Heart right ventricle (tissue), 16 donors: ENCODE measurements at places on chromosomes 7 and 10.

GRCh38 chr10:114471906-114472876, 67.9 kb upstream of the AFAP1L2 start:
- no peak overlapping the region for H3K4me3 ChIP-seq
- no peak for DNase-seq

GRCh38 chr10:13643016-13643415, 56.3 kb downstream of the PRPF18 start:
- DNase-seq, result no peak
- H3K4me3 ChIP-seq, result no peak overlapping the region
- no peaks in the 10 kb centered on the region for H3K27me3 ChIP-seq
- H3K36me3 ChIP-seq, result no peaks in the 10 kb centered on the region
- H3K27ac ChIP-seq, result no peak overlapping the region

GRCh38 chr7:105010504-105011130, 3.4 kb upstream of the KMT2E start:
- H3K27ac ChIP-seq, result peak overlapping the region; percentile 98
- H3K36me3 ChIP-seq, result no peaks in the 10 kb centered on the region
- no peak for DNase-seq
- peak overlapping the region; percentile 92 for H3K4me3 ChIP-seq
- H3K4me1 ChIP-seq, result peaks cover 7% of the 10 kb centered on the region

- H3K36me3 ChIP-seq, result no peaks in the 10 kb centered on the region
- peak; percentile 41 for DNase-seq
- H3K27ac ChIP-seq, result no peak overlapping the region
- H3K4me3 ChIP-seq, result peak overlapping the region; percentile 55
These were observed 61.2 kb downstream of the NEURL1 start for GRCh38 chr10:103554488-103555324.

DNA sequence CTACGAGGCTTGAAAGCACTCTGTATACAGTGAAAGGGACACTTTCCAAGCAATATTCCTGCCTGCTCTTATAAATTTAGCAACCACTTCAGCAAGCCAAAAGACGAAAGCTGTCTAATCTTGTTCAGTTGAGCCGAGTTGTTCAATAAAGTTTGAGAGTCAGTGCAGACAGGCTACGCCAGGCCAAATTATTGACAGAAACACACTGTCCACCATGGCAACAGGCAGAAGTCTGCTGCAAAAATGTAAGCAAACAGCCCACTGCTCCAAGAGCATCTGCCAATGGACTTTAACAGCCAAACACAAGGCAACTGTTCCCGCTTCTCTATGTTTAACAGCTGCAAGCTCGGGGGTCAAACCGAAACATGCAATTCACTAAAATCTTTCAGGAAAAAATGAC, 85.7 kb downstream of the GLI3 start:
- no peaks in the 10 kb centered on the region for H3K36me3 ChIP-seq
- H3K4me3 ChIP-seq, result peak overlapping the region; percentile 6
- H3K27me3 ChIP-seq, result no peaks in the 10 kb centered on the region
- DNase-seq, result peak; percentile 31

DNA sequence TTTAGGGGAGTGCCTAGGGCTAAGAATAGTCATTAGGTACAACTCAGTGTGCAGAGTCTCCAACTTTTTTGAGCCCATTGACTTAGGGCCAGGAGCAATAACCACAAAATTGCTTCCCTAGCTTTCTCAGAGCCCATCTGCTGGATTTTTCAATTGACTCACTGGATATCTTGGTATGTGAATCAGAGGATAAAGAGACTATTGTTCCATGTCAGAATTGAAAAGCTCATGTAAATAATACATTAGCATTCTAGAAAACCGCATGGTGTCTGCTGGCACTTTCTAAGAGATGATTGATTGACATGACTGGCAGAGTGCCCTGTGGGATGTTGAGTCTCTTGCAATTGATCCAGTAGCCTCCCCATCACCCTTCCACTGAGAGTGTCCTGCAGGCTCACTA, 246.2 kb downstream of the CCDC7 start:
- no peaks in the 10 kb centered on the region for H3K27me3 ChIP-seq
- no peaks in the 10 kb centered on the region for H3K36me3 ChIP-seq
- H3K27ac ChIP-seq, result no peak overlapping the region
- H3K4me3 ChIP-seq, result no peak overlapping the region
- DNase-seq, result no peak

DNA sequence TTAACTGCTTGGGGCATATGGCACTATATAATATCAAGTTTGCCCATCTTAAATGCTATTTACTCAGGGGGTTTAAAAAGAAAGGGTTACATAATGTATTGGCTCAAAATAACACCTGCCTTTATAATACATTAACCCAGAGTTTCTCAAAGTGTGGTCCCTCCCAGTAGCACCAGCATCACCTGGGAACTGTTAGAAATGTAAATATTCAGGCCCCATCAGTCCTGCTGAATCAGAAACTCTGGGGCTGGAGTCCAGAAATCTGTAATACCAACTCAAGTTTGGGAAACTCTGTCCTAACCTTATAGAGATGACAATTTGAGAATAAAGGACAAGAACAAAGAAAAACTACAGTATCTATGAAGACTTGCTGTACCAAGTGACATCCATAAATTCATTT, 270.7 kb downstream of the PARD3 start:
- H3K27me3 ChIP-seq, result no peaks in the 10 kb centered on the region
- no peak for DNase-seq
- H3K4me1 ChIP-seq, result peaks cover 8% of the 10 kb centered on the region
- no peak overlapping the region for H3K4me3 ChIP-seq
- no peak overlapping the region for H3K27ac ChIP-seq
- no peaks in the 10 kb centered on the region for H3K36me3 ChIP-seq

DNA sequence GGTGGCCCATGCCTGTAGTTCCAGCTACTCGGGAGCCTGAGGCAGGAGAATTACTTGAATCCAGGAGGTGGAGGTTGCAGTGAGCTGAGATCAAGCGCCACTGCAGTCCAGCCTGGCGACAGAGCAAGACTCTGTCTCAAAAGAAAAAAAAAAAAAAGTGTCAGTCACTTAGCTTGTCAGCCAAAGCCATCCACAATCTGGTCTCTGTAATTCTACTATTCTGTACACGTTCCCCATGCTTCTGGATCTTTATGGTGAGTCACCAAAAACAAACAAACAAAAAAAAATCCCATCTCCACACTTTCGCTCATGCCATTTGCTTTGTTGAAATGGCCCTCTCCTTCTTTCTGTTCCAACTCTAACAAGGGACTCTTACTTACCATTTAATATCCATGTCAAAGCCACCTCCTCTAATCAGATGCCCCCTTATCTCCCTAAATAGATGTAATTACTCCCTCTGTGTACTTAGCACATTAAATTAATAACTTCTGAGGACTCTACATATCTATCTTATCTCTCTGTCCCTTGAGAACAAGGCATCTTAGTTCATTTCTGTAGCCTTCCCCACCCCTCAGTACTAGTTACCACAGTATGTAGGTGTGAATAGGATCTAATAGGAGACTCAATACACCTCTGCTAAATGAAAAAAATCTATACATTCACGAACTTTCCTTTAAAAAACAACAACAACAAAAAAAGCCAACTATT, 128.4 kb downstream of the ELMO1 start:
- H3K27ac ChIP-seq, result no peak overlapping the region
- no peak for DNase-seq
- H3K4me3 ChIP-seq, result no peak overlapping the region

DNA sequence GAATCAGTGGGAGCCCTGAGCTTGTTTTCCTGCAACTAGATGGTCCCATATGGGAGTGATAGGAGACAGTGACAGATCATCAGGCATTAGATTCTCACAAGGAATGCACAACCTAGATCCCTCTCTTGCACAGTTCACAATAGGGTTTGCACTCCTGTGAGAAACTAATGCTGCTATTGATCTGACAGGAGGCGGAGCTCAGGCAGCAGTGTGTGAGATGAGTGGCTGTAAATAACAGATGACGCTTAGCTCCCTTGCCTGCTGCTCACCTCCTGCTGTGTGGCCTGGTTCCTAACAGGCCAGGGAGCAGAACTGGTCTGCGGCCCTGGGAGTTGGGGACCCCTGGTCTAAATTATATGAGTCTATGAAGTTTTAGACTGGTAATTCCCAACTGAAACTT, 3.9 kb downstream of the MIOS start:
- H3K27me3 ChIP-seq, result no peaks in the 10 kb centered on the region
- H3K36me3 ChIP-seq, result no peaks in the 10 kb centered on the region
- no peak for DNase-seq
- no peak overlapping the region for H3K4me3 ChIP-seq

DNA sequence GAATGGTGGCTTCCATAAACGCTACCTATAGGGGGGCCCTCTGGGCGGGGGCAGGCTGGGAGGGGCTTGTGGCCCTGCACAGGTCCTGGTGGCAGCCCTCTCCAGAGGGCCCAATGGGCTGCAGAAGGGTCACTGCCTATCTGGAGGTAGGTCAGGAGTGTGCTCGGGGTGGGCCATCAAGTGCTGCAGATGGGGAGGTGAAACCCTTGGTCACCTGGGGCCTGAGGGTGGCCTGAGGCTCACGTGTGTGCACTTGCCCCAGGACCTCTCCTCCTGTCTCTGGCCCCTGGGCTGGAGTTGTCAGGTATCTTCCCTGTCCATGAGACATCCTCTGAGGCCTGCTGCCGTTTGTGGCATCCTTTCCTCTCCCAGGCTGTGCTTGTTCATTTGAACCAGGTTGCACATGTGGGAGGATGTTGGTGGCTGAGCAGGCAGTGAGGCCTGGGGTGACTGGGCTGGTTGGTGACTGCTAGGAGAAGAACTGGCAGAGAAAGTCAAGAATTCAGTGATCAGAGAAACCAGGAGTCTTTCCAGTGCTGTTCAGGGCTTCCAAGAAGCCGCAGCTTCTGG, 21.1 kb upstream of the SH2D4B start:
- H3K36me3 ChIP-seq, result no peaks in the 10 kb centered on the region
- no peaks in the 10 kb centered on the region for H3K27me3 ChIP-seq
- peak overlapping the region; percentile 43 for H3K27ac ChIP-seq

- no peak for DNase-seq
- H3K36me3 ChIP-seq, result no peaks in the 10 kb centered on the region
- H3K4me3 ChIP-seq, result no peak overlapping the region
- H3K4me1 ChIP-seq, result peaks cover 6% of the 10 kb centered on the region
- H3K27ac ChIP-seq, result no peak overlapping the region
These were observed 239.1 kb downstream of the PHF14 start for GRCh38 chr7:11212816-11213215.

- DNase-seq, result no peak
- no peaks in the 10 kb centered on the region for H3K36me3 ChIP-seq
- H3K4me3 ChIP-seq, result no peak overlapping the region
These were observed 96.3 kb upstream of the NEBL start for GRCh38 chr10:20993389-20993788.

GRCh38 chr7:127064-127598, 65.2 kb upstream of the FAM20C start:
- peaks cover 17% of the 10 kb centered on the region for H3K4me1 ChIP-seq
- no peaks in the 10 kb centered on the region for H3K36me3 ChIP-seq
- DNase-seq, result no peak
- no peak overlapping the region for H3K27ac ChIP-seq
- H3K27me3 ChIP-seq, result no peaks in the 10 kb centered on the region

GRCh38 chr10:3867454-3868270, 82.7 kb upstream of the KLF6 start:
- H3K36me3 ChIP-seq, result no peaks in the 10 kb centered on the region
- no peak for DNase-seq
- H3K27ac ChIP-seq, result no peak overlapping the region
- H3K4me1 ChIP-seq, result no peaks in the 10 kb centered on the region
- H3K4me3 ChIP-seq, result no peak overlapping the region

DNA sequence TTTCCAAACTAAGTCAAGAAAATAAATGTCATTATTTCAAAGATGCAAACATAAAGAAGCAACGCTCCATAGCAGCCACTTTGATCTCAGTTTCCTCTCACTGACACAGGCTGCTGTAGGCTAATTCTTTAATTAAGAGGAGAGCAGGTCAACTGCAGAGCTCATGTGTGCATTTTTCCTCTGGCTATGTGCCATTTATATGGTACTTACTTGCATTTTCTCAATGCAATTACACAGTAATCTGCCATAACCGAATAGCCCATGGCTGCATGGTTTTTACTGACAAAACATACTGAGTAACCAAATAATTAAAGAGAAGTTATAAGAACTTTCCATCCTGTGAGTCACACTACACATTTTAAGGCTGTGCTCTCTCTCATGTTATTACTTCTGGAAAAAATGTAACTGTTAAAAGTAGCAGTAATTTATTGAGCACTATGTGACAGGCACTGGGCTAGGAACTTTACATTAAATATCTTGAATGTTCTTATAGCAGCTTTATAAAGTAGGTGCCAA, 122.0 kb downstream of the ELAPOR2 start:
- H3K36me3 ChIP-seq, result peaks cover 21% of the 10 kb centered on the region
- no peaks in the 10 kb centered on the region for H3K4me1 ChIP-seq
- no peak overlapping the region for H3K27ac ChIP-seq
- H3K4me3 ChIP-seq, result no peak overlapping the region

GRCh38 chr7:28732071-28732869, 225.9 kb downstream of the TRIL start:
- no peak overlapping the region for H3K4me3 ChIP-seq
- peak overlapping the region; percentile 47 for H3K27ac ChIP-seq
- peaks cover 3% of the 10 kb centered on the region for H3K4me1 ChIP-seq
- no peaks in the 10 kb centered on the region for H3K36me3 ChIP-seq

DNA sequence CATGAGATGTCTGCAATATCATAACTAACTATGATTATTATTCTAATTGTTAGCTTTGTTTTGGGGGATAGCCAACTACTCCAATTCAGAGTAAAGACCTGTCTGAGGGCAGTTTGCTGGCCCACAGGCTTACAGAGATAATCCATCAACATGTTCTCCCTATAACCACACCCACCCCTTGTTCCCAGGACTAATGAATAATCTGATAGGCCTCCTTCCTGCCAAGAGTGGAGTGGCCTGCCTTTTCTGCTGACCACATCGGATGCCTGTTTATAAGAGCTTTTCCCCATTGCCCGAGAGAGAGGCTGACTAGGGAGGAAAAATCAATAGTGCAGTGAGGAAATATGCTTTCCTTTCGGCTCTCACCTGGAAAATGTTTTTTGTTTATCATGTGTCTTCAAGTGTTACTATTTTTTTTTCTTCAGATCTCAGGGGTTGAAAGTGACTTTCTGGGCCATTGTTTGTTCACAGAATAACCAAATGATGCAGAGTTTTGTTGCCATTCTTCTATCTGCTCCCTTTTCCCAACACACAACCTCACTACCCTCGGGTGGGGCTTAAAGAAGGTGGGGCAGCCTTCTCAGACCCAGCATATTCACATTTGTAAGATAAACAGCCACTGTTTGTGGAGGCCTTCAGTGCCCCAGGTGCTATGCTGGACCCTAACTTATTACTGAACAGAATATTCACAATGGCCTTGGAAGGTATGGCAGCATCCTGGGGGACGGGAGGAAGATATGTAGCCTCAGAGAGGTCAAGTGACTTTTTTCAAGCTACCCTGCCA, 38.4 kb downstream of the PLPP4 start:
- no peaks in the 10 kb centered on the region for H3K27me3 ChIP-seq
- no peak overlapping the region for H3K27ac ChIP-seq
- no peak for DNase-seq

- H3K4me3 ChIP-seq, result no peak overlapping the region
- DNase-seq, result no peak
- H3K36me3 ChIP-seq, result no peaks in the 10 kb centered on the region
- H3K27ac ChIP-seq, result peak overlapping the region; percentile 58
- no peaks in the 10 kb centered on the region for H3K27me3 ChIP-seq
These were observed 697.5 kb downstream of the INHBA start for GRCh38 chr7:41005374-41005901.
